NCI-H1694 (cell line): ENCODE measurements at places on chromosomes 4 and X.

DNA sequence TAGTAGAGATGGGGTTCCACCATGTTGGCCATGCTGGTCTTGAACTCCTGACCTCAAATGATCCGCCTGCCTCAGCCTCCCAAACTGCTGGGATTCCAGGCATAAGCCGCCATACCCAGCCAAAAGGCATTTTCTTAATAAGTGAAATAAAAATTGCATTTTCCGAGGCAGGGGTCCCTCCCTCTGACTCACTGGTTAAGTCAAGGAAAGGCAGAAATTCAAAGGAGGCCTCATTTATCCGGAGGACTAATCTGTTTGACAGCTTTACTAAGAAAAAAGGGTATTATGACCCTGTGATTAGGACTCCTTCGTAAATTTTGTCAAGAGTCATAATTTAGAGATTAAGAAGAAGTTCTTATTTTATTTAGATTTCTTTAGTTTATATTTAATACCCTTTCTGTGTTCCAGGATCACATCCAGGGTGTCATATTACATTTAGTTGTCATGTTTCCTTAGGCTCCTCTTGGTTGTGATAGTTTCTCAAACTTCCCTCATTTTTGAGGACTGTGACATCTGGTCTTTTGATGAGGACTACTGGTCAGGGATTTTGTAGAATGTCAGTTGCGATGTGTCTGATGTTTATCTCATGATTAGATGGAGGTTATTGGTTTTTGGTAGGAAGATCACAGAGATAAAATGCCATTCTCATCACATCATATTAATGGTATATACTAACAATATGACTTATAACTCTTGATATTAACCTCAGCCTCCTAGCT lies 753.7 kb upstream of the AMOT start:
- no peak for DNase-seq

- DNase-seq, result no peak
Measured at GRCh38 chrX:41142130-41142910, 57.1 kb downstream of the USP9X start.

DNA sequence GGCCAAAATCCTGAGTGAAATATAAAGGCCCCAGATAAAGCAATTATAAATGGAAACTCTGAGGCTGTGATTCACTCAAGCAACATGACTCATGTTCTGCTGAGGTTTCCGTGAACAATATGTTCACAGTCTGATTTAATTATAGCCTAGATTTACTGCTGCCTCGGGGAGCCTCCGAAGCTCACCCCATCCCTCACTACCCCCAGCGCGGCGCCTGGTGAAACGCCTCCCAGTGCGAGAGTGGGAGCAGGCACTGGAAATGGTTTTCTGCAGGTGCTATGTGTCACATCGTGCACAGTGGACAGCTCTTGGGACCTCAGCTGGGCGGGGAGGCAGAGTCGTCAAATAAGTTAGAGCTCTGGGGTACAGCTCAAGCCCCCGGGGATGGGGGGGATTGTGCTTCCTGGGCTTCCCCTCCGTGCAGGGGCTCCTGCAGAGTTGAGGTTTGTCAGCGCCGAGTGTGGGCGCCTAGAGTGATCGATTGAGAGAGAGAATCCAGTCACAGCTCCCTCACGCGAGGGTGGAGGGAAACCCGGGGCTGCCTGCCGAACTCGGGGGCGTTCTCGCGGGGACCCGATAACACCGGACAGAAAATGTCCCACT lies 110.6 kb downstream of the PHKA2 start:
- DNase-seq, result no peak

GRCh38 chr4:123325241-123325681 lies 71.3 kb upstream of the SPRY1 start:
- no peak for DNase-seq

GRCh38 chr4:41442810-41443209 lies 95.1 kb upstream of the LIMCH1 start:
- DNase-seq, result no peak

- no peak for DNase-seq
Measured at GRCh38 chr4:73895201-73896175, 26.3 kb downstream of the CXCL1 start.
